HTR-8/SVneo (cell line): ENCODE measurements at places on chromosomes 11 and 22.

DNA sequence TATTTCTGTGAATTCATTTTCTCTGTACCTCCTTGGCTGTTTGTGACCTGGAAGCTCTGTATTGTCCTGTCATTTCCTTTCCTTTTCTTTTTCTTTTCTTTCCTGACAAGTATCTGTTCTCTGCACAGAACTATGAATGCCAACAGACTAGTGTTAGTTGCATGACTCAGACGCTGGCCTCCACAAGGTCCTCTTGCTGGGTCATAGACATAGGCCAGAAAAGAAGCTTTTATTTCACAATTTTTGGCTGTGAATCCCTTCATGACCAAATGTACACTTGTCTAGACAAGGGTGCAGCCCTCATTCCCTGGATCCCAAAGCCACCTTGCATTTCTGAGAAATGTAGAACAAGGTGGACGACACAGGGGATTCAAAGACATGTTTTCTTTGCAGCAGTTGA, 104.1 kb upstream of the MTNR1B start:
- DNase-seq: no peak

DNA sequence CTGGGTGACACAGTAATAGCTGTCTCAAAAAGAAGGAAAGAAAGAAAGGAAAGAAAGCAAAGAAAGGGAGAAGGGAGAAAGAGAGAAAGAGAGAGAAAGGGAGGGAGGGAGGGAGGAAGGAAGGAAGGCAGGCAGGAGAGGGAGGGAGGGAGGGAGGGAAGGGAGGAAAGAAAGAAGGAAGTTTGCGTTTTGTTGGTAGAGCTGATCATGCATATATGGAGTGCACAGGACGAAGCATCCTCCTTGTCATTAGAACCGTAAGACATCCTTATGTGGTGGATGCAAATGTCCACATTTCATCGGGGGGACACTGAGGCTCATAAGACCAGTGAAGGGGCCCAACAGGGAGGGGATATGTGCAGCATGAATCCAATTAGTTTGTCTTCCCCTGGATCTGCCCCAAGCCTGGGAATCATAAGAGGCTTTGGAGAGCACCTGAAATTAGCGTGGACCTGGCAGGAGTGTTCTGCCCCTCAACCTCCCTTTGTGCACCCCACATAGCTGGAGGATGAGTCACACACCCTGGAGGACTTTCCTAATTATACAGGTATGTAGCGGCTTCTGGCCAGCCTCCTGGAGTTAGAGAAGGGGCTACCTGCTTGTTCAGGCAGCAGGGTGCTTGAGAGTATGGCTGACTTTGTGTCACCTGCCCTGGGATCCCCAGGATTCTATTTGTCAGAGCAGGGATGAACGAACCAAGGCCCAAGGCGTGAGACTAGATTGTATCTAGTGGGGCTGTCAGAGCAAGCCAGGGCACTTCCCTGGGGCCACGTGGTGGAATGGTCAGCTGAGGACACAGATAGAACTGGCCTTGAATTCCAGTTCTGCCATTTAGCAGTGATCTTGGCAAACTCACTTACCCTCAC, 119.7 kb upstream of the CD82 start:
- no peak for DNase-seq

DNA sequence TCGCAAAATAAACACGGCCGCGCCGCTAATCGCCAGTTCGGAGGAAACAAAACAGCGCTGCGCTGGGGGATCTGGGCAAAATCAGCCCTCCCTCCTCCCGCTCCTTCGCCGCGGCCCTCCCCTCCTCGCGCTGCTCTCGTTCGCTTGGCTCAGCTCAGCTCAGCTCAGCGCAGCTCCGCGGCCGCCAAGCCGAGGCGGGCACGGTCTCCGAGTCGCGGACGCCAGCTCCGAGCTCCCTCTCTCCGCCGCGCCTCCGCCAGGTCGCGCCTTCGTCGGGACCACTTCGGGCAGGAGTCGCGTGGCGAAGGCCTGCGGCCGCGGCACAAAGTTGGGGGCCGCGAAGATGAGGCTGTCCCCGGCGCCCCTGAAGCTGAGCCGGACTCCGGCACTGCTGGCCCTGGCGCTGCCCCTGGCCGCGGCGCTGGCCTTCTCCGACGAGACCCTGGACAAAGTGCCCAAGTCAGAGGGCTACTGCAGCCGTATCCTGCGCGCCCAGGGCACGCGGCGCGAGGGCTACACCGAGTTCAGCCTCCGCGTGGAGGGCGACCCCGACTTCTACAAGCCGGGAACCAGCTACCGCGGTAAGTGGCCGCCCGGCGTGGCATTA, at the start of gene SPON1:
TSS of gene SPON1 (plus strand) at position 162 of the 607 bp plus-strand sequence. CDS start at position 344, 182 bp downstream.
- no peak for DNase-seq

DNA sequence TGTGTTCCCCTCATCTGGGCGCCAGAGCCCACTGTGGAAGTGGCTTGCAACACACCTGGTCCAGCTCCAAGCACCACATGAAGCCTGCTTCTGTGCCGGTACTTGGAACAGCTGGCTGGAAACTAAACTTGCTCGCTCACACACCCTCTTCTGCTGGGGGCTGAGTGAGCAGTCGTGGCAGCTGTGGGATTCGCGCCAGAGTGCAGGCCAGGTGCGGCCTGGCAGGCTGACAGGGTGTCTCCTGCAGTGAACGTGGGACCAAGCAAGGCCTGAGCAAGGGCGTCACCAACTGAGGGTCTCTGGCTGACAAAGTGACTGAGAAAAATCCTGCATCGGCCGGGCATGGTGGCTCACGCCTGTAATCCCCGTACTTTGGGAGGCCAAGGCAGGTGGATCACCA, 15.2 kb downstream of the SMC1B start:
- DNase-seq: no peak

GRCh38 chr22:41347066-41347859, 34.5 kb upstream of the TEF start:
- DNase-seq: no peak

DNA sequence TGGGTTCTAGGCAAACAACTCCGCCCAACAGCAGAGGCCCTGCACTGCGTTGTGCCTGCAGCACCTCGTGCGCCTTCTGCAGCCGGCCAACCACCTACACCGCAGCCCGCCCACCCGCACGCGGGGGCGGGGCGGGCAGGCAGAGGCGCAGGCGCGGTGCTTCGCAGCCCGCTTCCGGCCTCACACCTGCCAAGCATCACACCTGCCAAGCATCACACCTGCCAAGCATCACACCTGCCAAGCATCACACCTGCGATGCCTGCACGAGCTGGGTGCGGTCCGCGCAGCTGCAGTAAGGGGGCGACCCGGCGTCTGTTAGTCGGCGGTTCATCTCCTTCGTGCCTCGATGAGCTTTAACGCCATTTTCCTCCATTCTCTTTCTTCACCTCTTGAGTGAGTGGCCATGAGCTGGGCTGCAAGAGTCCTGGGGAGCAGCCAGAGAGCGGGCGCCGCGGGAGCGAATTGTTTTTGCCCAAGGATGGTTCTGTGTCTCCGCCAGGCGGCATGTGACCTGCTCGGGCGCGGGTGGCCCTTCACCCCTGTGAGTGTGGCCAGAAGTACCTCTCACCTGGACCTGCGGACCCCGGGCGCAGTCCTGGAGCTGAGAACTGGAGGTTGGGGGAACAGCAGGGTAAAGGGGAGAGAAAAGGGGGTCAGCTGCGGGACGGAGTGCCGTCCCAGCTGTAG, at the start of gene LDHAL6A:
TSS of gene LDHAL6A (plus strand) at position 171 of the 687 bp plus-strand sequence. CDS start 825 bp downstream, outside the sequence.
- DNase-seq: no peak

DNA sequence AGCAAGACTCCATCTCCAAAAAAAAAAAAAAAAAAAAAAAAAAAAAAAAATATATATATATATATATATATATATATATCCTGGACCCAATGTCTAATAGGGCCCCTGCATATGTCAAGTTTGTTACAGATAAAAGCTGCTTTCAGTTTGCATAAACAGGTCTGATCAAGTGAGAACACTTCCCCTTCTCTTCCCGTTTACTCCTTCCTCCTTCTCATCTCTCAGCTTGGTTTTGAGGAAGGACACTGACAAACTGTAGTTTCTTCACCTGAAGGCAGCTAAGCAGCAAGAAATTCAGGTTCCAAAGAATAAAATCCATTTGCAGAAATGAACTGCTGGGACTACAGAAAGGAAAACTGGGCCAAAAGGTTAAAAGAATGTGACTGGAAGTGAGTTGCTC, 11.7 kb downstream of the THOC5 start:
- no peak for DNase-seq

DNA sequence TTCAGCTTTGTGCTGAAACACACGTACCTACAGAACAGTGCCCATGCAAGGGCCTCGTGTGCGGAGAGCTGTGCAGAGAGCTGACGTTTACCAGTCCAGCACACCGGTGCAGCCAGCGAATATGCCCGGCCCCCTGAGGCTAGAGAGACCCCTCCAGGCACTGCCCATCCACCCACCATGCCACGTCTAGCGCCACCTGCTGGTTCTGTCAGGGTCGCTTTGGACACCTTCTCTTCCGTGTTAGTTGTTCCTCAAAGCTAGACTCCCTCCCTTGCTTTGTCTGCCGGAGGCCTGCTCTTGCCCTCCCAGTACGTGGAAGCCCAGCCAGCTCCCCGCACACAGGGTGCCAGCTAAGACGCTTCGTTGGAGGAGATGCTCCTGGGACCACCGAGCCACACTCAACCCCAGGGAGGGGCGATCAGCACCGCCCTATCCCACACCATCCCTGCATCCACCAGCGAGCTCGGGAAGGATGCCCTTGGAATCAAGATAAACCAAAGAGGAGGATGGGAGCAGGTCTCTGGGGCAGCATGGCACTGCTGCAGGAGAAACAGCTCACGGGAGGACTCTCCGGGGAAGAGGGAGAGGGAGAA, 43.4 kb downstream of the CPT1A start:
- DNase-seq: peak; percentile 52

DNA sequence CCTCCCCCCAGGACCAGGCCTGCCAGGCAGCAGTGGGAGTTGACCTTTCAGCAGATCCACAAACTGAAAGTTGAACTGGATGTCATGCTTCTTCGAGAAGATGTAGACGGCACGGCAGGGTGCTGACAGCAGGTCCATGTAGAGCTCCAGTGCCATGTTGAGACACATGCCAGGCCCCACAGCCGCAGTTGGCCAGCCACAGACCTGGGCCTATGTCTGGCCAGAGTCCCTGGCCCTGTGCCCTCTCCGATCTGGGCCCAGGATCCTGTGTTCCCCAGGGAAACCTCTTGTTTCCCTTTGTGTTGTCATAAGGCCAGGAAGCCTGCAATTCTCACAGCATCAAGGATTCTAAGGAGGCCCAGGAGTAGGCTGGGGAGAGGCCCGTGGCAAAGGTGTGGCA, at the start of gene GSTT4:
TSS of gene GSTT4 (minus strand) at position 253 of the 400 bp plus-strand sequence. CDS start at position 156, 97 bp downstream.
- DNase-seq: no peak

- DNase-seq: no peak
Observed at GRCh38 chr22:48898524-48899250, 929.0 kb downstream of the BRD1 start.

GRCh38 chr11:109972939-109973338, 120.3 kb upstream of the ZC3H12C start:
- DNase-seq: no peak

DNA sequence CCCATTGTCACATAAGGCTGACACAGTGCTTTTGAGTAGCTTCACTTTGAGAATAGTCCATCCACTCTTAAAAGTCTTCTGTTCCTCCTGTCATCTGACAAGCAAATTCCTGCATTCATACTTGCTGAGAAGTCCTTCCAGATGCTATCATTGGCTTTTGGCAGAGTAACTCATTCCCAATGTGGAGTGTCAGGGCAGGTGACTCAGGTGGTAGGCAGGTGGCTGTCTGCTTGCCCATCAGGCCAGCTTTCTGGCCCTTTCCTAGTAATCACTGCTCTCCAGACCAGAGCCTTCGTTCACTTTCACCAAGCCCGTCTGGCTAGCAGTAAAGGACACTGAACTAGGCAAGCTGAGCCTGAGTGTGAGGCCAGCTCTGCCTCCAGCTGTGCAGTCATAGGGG, 162.5 kb upstream of the CCDC90B start:
- DNase-seq: no peak

DNA sequence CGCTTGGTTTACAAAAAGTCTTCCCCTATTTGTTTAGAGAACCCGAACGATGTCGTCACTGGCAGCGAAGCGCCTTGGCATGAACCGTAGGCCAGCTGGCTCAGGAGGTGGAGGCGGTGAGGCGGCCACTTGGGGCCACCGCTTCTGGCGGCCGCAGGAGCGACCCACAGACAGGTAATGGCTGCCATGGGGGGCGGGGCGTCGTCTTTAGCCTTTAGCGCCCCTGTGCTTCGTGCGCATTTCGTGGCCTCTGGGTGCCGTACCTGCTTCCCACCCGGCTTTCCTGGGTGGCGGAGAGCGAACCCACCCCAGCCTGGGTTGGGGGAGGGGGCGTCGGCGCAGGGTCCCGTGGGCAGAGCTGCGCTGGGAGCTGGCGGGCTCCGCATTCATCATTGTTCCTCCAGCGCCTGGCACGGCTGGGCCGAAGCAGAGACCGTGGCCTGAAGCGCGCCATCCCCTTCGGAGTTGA, 469 bp upstream of the OSBP2 start:
- DNase-seq: peak; percentile 41

DNA sequence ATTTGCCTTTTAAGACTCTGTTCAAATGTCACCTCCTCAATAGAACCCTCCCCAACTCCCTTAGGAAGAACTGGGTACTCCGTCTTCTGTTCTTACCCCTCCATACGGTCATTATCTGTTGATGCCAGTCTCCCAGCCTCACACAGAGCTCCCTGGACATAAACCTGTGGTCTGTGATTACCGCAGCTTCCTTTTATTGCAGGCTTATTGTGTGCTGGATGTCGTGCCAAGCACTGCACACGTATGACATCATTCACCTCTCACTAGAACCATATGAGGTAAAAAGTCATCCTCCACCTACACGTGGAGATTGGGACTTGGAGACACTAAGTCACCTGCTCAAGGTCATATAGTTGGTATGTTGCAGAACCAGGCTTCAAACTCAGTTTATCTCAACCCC, 15.3 kb downstream of the PTPN5 start:
- no peak for DNase-seq

DNA sequence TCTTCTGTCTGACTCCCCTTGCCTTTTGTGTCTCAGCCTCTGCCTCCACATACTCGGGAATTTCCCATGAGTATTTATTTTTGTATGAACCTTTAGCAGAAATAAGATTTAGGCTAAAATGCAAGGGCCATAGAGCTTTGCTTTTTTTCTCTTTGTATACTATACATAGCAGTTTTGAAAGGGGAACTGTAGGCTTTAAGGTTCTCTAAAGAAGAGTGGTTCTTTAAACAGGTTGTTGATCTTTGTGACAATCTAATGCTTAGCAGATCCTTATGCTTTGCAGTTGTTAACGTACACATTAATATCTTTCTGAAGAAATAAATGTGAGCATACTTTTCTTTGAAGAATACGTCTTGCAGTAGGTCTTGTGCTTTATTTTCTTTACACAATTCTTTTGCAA, 35.0 kb downstream of the TBCEL start:
- no peak for DNase-seq

DNA sequence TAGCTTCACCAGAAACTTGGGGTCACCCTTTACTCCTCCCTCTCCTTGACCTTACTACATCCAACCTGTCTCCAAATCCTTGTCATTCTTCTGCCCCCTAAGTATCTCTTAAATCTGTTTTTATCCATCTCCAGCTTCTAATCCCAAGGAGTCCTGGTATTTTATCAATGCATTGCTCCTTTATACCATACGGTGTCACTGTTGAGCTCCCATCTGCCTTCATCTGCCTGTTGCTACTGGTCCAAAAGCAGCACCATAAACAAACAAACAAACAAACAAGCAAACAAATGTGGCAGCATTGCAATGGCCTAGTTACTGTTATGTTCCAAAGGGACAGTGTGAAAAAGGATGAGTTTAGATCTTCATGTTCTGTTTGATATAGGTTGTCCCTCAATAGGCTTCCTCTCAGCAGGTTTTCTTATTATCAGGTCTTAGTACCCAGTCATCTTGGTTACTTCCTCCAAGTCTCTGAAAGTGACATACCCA, 34.2 kb downstream of the DNHD1 start:
- DNase-seq: peak; percentile 53

GRCh38 chr11:16292167-16292859, 64.0 kb downstream of the SOX6 start:
- no peak for DNase-seq

- no peak for DNase-seq
Observed at GRCh38 chr22:25779890-25780289, 37.9 kb downstream of the MYO18B start.
